ENCODE measurements at places on chromosomes 12 and 14.

DNA sequence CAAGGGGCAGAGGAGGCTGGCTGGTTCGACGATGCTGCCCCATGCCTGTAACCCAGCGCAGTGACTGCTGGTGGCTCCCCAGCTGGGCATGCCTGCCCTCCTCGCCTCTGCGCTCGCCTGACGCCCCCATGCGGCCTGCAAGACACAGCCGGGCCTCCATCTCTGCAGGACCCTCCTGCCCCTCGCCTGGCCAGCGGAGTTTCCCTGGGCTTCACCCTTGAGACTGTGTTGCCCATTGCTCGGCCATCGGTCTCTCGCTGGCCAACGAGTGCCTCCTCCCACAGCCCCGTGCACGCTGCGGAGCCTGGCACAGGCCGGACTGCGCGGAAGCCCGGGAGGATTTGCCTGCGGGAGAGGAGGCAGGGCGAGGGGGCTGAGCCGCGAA lies 17.6 kb downstream of the ASPG start:
- no peak for DNase-seq

DNA sequence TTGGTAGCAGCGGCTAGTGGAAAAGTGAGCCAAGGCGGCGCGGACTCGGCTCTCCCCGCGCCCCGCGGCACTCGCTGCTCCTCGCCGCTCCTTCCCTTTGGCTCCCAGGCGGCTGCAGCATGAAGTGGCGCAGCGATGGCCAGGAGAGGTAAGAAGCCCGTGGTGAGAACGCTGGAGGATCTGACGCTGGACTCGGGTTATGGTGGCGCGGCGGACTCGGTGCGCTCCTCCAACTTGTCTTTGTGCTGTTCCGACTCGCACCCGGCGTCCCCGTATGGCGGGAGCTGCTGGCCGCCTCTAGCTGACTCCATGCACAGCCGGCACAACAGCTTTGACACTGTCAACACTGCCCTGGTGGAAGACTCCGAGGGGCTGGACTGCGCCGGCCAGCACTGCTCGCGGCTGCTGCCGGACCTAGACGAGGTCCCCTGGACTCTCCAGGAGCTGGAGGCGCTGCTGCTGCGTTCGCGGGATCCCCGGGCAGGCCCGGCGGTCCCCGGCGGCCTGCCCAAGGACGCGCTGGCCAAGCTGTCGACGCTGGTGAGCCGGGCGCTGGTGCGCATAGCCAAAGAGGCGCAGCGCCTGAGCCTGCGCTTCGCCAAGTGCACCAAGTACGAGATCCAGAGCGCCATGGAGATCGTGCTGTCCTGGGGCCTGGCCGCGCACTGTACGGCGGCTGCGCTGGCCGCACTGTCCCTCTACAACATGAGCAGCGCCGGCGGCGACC lies 225.6 kb upstream of the CRY1 start:
- no peak for DNase-seq

- DNase-seq = no peak
Observed at GRCh38 chr14:92898566-92899131, 24.3 kb upstream of the CHGA start.

- no peak for DNase-seq
Observed at GRCh38 chr14:97021001-97021400, 223.8 kb downstream of the VRK1 start.

DNA sequence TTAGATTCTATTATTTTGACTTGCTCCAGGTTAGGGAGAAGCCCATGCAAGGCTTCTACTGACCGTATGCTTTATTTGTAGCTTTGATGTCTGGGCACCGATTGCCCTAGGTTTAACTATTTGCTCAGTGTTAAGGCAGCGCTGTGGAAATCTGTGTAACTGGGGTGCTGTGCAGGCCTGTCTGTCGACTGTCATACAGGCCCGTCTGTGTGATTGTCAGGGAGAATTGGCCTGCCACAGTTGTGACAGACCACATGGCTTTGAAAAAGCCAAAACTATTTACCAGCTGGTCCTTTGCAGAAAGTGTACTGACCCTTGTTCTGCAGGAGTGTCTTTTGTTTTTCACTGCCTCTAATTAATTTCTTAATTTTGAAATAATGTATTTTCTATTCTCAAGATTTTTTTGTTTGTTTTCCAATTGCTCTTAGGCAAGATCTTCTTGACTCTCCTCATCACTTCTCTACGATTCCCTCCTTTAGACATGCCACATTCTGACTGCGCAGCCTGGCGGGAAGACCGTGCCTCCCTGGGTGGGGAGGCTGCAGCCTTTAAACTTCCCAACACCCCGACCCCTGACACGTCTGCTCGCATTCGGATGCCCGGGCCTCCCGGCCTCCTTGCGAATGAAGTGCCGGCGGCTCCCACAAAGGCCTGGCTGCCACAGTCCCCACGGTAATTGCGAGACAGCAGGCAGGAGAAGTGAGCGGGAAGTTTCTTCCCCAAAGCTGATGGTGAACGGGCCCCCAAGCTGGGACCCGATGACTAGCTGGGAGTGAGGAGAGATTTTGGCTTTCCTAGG lies 99.0 kb upstream of the EVL start:
- DNase-seq = no peak

GRCh38 chr14:71175491-71175890 lies 268.2 kb downstream of the PCNX1 start:
- DNase-seq = no peak

- DNase-seq = no peak
Observed at GRCh38 chr12:120041386-120042231, 52.6 kb downstream of the BICDL1 start.

- no peak for DNase-seq
Observed at GRCh38 chr12:21239866-21240265, 94.9 kb downstream of the SLCO1A2 start.

DNA sequence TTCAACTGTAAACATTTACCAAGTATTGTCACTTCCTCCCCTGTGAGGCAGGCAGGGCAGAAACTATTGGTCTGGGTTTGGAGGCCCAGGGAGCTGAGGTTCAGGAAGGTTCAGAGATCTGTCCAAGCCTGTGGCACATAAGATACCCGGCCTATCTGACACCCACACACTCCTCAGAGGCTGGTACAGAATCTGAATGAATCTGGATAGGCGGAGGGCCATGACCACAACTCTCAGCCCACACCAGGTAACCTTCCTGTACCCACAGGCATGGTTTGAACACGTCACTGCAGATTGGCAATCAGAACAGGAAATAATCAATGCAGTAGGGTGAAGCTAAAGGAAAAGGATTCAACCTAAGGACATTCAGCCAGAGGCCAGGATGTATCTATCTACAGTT lies 92.8 kb upstream of the TMCC3 start:
- no peak for DNase-seq

- DNase-seq = no peak
Observed at GRCh38 chr12:124302241-124302806, 7.4 kb downstream of the RFLNA start.

DNA sequence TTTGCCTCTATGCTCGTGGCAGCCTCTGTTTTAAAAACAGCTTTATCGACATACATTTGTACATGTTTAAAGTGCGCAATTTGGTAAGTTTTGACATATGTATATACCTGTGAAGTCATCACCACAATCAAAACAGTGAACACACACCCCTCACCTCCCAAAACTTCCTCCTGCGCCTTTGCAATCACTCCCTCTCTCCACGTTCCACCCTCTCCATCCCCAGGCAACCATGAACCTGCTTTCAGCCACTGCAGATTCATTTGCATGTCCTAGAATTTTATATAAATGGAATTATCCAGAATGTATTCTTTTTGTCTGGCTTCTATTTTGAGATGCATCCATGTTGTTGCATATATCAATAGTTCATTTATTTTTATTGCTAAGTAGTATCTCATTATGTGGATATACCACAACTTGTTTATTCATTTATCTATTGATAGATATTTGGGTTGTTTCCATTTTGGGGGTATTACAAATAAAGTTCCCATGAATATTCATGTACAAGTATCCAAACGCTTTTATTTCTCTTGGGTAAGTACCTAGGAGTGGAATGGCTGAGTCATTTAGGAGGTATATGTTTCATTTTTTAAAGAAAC lies 15.5 kb upstream of the CHGA start:
- no peak for DNase-seq

DNA sequence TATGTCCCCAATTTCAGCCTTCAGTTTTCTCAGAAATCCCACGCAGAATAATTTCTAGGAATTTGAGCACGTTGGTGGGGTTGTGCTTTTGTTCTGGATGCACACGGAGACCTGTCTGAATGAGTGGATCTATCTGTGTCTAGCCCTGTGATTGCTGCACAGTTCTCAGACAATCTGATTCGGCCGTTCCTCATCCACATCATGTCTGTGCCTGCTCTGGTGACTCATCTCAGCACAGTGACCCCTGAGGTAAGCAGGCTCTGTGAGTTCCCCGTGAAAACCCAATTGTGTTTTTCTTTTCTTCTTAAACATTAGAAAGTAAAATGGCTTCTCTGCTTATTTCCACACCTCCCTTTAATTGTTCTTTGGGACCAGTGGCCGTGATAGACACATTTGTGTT lies 20.2 kb downstream of the UBE3B start:
- DNase-seq = no peak

GRCh38 chr12:25377469-25378177 lies 126.9 kb upstream of the KRAS start:
- no peak for DNase-seq

DNA sequence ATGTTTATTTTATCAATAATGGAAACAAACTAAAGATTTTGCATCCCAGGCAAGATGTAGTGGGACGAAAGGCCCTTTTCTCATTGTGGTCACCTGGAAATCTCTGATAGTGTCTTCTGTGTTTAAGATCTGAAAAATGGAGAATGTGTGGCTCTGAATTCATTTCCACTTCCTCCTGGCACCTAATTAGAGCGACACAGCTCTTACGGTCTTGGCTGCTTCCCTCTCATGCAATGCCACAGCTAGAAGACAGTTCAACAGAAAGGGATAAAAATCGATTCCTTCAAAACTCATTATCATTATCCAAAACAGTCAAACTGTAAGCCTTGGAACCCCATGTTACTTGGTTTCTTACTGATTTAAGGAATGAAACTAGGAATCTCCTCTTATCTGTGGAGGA lies 9.3 kb downstream of the ST8SIA1 start:
- DNase-seq = no peak

DNA sequence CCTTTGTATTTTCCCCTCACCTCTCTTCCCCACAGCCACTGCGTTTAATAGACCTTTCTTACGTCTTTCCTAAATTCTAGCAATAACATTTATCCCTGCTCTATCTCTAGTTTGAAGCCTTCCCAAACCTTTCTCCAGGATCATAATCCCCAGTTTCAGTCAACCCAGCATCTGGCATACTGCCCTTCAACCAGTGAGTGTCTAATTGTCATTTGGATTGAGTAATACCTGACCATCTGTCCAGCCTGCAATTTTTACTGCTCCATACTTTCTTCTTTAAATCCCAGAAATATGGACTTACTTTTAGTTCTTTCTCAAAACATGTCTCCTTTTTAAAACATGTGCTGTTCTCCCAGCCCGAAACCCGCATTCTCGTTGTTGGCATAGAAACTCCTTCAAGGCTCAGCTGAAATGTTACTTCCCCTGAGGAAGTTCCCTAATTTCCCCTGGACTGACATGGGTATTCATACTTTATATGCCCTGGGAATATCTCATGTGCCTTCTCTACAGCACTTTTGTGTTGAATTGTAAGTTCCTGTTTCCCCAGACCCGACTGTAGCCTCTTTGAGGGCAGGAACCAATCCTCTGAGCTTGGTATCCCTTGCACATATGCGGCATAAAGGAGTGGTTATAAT lies 65.1 kb upstream of the ETV6 start:
- DNase-seq = no peak

DNA sequence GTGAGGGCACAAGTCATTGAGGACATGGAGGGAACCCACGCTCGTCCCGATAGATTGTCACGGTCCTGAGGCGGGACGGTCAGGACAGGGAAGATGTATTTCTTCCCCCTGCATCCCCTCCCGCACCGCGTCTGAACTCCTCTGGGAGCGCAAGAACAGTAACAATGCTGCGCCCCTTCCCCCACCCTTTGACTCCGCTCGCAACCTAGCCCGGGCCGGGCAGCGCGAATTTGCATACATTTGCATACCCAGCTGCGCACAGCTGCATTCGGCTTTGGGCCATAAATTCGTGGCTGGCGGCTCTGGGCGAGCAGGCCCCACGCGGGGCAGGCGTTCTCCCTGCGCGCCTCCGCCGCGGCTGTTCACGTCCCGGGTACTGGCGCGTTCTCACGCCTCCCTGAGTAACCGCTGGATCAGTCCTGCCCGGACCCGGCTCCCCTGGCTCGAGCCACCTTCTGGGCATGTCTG lies 29.0 kb upstream of the SMUG1 start:
- DNase-seq = no peak

DNA sequence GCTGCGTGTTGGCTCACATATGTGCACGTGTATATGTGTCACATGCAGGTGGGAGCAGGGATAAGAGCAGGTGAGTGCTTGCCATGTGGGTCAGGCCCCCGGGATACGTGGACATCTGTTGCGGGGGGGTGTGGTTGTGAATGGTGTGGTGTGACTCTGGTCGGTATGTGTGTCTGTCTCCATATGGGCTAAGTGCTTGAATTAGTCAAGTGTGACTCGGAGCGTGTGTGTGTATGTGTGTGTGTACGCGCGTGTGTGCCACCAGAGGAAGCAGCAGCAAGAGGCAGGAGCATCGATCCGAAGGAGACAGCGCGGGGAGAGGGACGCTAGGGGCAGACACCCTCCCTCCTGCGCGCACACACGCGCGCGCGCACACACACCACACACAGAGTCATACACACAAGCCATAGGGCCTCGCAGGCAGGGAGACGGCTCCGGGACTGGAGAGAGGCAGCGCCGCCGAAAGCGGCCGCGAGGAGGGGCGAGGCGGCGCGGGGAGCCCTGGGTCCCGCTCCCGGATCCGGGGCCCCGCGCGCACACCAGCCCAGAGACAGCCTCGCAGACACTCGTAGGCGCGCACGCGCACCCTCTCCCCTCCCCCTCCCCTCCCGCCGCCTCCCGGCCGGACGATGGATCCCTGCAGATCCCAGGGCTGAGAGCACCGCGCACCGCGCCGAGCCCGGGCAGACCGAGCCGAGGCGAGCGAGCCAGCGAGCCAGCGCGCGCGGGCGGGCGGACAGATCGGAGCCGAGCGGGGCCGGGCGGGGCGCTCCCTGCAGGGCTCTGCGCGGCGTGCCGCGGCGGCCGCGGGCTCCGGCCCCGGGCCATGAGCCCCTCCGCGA lies at the start of gene ASIC1:
Gene ASIC1, plus strand, starts transcription at position 597 of the 842 bp plus-strand sequence. CDS start 1,171 bp downstream, outside the sequence.
- DNase-seq = no peak

GRCh38 chr14:94486883-94487282 lies 10.9 kb upstream of the SERPINA9 start:
- no peak for DNase-seq

- DNase-seq = no peak
Observed at GRCh38 chr14:95386536-95387095, 66.9 kb upstream of the CLMN start.

DNA sequence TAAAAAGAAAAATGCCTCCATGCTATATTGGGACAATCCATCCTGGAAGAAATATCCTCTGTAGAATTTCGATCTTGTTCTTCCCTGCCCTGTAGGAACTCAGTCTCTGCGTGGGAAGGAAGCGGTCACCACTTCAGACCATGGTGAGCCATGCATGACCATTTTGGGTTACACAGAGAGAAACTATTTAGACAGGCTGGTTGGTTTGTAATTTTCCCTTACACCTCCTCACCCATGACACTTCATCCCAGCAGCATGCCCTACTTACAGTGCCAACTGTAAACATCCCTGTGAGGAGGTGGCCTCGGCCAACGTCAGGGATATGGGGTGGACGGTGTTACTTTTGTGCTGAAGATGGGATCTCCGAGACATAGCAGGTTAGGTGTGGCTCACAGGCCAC lies 121.4 kb downstream of the SMOC1 start:
- DNase-seq = no peak

- no peak for DNase-seq
Observed at GRCh38 chr12:39252628-39253027, 190.3 kb downstream of the KIF21A start.
